ENCODE measurements at places on chromosomes 1 and 21.

DNA sequence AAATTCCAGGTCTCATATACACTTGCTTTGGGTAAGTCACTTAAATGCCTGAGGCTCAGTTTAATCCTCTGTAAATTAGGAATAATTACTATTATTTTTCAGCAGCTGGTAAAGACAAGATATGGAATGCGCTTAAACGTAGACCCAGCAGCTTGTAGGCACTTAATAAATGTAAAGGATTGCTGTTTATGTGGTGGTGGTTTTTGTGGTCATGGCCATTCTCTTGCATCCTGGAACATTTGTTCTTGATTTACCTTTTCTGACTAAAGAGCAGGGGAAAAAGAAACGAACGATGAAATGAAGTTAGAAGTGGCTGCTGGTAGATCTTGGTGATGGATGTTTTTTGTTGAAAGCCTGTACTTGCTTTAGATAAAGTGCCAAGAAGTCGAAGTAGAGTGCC is 195.0 kb upstream of the FOXD3 start:
- DNase-seq: no peak

GRCh38 chr1:54699936-54700525 is 15.6 kb upstream of the TTC4 start:
- DNase-seq: no peak

- DNase-seq: peak; percentile 99
These were observed 61.7 kb upstream of the DNAJC6 start for GRCh38 chr1:65247419-65248359.

DNA sequence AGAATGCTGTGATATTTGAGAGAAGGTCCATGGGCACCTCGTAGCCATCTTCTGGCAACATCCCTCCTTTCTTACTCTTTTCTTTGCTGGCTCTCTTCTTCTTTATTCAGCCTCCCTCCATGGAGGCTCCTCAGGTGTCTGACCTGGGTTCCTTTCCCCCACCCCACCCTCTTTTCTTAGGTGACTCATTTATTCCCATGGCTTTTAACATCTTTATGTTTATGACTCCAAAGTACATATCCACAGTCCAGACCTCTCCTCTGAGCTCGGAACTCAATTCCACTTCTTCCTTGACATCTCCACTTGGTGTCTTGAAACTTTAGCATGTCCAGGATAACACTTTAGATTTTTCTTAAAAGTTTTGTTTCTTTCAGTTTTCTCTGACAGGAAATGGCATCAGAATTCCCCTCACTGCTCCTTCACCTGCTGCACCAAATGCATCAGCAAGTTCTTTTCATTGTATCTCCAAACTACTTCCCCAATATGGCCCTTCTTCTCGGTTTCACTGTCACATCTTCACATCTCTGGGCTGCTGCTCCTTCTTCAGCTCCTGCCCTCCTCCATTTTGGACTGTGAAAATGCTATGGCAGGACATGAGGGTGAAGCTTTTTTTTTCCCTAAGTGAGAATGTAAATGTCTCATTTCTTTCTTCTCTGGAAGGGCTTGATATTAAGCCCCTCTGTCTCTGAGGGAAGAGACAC is 95.9 kb downstream of the GIPC2 start:
- DNase-seq: no peak

DNA sequence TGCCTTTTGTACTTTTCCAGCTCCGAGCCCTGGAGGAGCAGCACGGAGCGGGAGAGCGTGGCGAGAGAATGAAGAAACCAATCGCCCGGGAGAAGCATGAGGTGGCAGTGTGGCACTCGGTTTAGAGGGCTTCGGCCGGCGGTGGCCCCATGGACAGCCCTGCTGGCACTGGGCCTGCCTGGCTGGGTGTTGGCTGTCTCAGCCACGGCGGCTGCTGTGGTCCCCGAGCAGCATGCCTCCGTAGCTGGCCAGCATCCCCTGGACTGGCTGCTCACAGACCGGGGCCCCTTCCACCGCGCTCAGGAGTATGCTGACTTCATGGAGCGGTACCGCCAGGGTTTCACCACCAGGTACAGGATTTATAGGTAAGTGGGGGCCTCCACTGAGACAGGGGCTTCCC is 59.0 kb downstream of the BRINP2 start:
- DNase-seq: no peak

DNA sequence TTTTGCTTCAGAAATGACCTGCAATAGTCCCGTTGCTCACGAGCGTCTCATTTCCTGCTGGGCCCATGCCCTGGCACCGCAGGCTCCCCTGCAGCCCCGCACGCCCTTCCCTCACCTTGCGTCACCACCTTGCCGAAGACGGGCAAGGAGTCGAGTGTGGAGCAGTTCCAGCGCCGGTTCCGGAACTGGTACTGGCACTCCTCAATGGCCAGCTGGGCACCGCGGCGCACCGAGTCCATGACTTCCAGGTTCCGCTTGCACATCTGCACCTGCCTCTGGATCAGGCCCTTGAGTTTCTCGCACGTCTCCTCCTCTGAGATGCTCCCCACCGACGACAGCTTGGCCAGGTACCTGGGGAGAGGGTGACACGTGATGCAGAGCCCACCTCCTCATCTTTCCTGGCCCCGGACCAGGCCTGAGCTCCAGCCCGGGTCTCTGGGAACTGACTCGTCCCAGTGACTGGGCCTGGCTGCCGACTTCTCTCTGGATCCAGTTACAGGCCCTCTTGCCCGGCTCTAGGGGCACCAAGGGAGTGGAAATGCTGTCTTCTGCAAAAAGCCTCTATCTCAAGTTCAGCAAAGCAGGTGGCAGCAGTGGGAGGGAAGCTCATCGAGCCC is 13.3 kb downstream of the WNT4 start:
- DNase-seq: no peak

DNA sequence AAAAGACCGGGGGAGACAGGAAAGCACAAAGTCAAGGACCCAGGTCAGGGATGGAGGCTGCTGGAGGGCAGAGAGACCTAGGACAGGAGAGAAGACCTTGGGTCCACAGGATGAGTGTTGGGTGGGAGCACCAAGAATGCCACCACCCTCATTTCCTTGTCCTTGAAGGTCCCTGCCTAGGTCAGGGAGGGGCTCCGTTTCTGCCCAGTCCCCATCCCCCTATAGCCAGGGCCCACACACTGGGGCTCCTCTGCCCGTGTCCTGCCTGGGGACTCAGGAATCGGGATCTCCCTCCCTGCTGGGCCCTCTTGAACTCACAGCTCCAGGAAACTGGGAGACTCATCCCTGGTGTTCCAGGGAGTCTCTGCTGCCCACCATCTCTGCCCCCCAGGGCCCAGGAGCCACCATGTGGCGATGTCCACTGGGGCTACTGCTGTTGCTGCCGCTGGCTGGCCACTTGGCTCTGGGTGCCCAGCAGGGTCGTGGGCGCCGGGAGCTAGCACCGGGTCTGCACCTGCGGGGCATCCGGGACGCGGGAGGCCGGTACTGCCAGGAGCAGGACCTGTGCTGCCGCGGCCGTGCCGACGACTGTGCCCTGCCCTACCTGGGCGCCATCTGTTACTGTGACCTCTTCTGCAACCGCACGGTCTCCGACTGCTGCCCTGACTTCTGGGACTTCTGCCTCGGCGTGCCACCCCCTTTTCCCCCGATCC is 584 bp downstream of the TINAGL1 start:
- no peak for DNase-seq

- DNase-seq: no peak
These were observed 406.7 kb downstream of the RPS6KC1 start for GRCh38 chr1:213457733-213458132.

DNA sequence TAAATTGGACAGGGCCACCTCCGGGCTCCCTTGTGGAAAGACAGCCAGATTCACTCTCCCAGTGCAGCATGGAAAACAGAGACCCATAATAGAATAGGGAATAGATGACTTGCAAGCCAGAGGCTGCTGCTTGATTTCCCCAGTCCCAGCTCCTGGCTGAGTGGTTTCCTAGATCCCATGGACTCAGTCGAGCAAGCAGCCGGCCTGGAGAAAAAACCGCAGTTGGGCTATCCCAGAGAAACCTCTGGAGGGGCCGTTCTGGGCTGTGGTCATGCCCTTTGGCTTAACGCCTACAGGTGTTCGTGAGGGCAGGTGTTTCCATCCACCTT is 61.7 kb downstream of the ELK4 start:
- DNase-seq: no peak

GRCh38 chr1:59151860-59152259 is 145.0 kb upstream of the FGGY start:
- DNase-seq: no peak

DNA sequence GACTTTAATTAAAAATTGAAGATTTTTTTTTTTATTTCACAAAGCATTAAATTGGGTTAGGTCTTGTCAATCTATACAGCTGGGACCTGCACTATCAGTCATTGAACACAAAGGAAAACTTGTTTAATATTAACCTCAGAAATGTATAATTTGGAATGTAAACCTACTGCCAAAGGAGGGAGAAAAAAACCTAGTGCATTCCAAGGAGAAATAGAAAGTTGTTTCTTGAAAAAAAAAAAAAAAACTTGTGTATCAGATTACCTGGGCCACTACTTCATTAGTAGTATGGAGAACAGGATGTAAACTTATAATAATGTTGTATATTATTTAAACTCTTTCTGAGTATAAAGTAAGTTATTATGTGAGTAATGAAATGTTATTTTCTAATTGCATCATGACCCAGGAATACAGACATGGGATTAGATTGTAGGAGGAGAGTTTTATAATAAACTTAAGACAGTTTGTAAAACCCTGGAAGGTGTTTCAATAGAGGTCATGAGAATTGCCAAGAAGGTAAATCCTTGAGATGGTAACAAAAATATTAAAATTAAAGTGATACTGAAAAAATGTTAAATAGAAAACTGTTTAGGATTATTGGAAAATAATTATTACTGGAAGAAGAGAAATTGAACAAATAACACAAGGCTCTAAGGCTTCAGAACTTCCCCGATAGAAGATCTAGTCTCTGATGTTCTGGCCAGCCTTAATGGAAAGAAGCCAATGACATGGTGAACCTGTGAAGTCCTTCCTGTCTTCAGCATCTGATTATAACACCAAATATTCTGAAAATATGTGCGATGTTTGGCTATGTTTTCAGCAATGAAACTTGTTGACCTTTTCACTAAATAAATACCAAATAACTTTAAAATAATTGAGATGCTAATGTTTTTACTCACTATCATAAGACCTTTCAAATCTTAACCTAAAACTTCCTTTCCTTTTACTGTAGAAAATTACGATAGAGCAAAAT is 412.8 kb upstream of the LYPLAL1 start:
- no peak for DNase-seq

DNA sequence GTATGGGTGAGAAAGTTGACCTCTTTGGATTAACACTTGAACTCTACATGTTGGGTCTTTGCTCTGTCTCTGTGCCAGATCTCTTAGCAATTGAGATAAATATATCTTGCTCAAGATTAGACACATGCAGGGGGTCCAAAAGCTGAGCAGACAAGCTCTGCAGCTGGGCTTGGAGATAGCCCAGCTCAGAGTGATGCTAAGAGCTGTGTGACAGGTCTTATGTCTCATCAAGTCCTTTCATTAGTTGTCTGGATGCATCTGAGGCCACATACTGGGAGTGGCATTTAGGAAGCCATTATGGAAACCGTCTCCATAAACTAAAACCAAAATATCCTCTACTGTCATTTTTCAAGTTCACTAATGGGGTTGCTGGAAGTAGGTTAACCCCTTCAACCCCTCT is 289.4 kb upstream of the DUSP10 start:
- no peak for DNase-seq

DNA sequence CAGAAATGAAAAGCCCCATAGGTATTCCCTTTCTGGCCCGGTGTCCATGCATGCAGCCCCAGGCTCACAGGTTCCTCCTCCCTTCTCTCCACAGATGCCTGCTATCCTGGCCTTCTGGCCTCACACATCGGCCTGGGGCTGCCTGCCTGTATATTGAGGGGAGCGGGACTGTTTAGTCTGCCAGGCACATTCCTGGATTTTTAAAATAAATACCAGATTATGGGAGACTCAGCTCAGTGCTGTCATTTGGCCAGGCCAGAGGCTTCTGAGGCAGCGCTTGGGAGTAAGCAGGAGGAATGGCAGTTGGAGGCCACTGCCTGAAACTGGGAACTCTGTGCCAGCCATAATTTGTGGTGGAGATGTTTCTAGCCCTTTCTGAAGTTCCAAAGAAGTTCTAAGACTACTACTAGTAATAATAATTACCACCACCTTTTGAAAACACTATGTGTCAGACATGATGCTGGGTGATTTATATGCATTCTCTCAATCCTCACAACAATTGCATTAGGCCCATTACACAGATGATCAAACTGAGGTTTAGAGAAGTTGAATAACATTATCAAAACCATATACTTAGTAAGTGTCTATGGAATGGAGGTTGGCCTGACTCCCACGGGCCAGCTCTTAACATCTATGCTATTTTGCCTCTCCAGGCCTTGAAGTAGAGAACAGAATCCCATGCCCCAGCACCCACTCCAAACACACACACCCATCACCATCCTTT is 107.6 kb downstream of the PLXNA2 start:
- no peak for DNase-seq

DNA sequence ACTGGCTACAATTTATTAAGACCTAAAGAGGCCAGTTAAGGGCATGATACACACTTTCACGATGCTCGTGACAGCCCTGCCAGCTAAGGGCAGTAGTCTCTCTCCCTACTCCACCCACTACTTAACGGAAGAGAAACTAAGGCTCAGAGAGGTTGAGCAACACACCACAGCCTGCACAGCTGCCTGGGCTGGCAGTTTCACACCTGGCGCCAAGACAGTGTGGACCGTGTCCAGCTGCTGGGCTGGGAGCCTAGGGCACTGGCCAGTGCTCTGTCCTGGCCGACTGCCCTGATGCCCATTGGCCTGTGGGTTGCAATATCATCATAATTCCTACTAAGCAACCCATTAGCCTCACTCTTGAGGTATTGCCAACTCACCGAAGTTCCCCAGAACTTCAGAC is 27.6 kb downstream of the TENT5C start:
- DNase-seq: no peak

- no peak for DNase-seq
These were observed 11.0 kb upstream of the C1QA start for GRCh38 chr1:22625262-22625925.

DNA sequence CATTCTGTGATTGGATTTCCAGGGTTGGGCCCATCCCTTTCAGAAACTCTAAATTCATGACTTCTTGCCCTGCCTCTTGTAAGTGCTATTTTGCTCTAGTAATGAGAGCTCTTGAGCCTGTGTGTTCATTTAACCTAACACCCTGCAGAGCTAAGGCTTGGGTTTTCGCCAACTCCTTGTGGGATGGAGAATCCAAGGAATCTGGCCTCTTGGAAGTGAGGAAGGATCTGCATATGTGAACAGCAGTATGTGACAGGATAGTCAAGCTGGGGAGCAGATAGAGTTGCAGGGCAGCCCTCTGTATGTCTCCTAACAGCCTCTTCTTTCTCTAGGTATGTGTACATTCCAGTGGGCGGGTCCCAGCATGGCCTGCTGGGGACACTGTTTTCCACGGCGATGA is 258.9 kb downstream of the HHAT start:
- no peak for DNase-seq

DNA sequence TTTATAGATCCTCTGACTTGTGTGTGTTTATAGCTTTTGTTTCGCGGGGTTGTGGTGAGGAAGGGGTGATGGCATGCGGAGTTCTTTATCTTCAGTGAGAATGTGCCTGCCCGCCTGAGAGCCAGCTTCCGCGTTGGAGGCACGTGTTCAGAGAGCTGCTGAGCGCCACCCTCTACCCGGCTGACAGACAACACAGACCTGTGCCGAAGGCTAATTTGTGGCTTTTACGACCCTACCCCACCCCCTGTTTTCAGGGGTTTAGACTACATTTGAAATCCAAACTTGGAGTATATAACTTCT is 14.4 kb upstream of the CD101 start:
- no peak for DNase-seq

- peak; percentile 37 for DNase-seq
These were observed 919 bp downstream of the CTSS start for GRCh38 chr1:150764617-150765101.

All from GM04503 (cell line).